ENCODE measurements at places on chromosomes 5 and 9.

GRCh38 chr9:87844506-87844905 lies 38.2 kb upstream of the SPATA31E1 start:
- DNase-seq: no peak

DNA sequence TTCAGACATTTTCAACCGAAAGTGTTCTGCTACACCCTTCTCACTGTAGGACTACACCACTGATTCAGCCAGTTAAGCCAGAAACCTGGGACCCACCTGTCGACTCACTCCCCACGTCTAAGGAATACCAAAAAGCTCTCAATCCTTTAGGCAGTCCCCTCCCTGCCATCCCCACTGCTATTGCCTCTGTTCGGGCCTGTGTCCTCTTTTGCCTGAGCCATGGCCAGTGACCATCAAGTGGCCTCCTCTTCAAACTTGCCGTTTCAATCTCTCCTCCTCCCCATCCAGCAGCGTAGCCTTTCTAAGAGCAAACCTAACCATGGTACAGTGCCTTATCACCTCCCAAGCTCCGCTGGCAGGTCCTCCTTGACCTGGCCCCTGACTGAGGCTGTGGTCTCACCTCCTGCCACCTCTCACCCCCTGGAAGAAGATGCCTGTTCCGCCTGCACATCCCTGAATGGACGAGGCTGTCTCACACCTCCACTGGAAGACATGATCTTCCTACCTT lies 64.1 kb downstream of the GALNT12 start:
- DNase-seq: no peak

DNA sequence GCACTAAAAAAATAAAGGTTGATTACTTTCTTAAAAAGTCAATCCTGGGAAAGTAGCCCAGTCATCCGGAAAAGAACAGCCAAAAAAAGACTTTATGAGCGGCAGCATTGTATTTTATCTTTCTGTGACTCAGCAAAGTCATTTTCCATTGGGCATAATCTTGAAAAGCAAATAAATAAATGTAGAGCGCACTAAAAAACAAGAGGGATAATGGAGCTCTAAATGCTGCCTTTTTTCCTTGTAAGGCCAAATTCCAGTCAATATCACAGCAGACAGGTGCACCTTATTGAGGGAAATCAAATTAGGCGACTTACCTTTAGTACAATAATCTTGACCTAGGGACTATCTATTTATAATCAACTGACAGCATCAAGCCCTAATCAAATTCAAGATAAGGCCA lies 266.8 kb downstream of the MTRR start:
- DNase-seq: no peak

GRCh38 chr9:121069396-121069795 lies 5.4 kb upstream of the CNTRL start:
- DNase-seq: no peak

DNA sequence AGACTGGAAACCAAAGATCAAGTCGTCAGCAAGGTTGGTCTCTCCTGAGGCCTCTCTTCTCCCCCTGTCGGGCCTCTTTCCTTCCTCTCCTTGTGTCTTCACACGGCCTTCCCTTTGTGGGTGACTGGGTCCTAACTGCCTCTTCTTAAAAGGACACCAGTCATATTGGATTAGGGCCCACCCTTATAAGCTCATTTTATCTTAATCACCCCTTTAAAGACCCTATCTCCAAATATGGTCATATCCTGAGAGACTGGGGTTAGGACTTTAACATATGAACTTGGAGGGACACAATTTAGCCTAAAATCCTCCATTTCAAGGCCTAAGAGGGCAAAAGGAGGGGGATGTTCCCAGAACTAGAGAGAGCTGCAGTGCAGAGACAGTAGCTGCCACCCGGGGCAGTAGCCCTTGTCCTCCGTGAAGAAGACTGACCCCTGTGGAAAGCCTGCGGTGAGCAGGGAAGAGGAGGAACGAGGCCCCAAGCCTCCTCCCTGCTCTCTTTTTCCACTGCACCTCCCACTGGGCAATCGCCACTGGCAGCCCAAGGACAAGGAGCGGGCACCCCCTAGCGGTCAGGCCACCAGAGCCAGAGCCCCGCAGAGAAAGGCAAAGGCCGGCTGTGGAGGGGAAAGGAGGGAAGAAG lies 34.9 kb downstream of the CFAP90 start:
- peak; percentile 52 for DNase-seq

DNA sequence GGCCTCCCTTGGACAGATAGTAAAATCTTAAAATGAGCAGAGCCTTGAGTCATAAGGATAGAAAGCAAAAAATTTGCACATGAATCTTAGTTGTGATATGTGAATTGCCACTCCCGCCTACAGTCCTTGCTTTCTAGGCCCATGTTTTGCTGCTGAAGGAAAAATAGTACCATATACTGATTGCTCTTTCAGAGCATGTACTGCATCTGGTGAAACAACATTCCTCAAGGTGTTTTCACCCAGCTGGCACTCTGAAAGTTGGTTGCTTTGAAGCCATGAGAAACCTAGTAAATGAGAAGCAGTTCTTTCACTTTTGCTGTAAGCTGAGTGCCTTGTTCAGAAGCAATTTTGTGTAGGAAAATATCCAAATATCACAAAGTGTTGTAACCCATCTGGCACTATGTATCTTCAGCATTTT lies 10.3 kb downstream of the CDC37L1 start:
- no peak for DNase-seq

DNA sequence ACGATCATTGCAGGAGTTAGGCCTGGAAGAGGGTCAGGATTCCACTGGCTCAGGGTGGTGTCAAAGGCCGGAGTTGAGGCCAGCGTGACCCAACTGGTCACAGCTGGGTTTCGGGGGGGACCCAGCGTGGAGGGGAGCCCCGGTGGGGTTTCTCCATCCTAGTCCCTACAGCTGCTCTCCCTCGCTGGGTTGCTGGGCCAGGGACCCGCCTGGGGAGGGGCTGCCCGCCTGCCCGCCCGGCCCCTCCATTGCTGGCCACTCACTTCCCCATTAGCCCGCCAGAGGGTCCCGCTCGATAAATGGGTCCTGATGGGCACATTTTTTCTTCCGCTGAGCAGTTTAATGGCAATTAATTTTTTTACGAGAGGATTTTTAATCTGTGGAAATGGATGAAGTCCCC lies 8.8 kb downstream of the CCDC187 start:
- DNase-seq: no peak

- peak; percentile 61 for DNase-seq
Observed at GRCh38 chr5:140362875-140363630, 3.1 kb downstream of the SLC4A9 start.

All from M059J (cell line).